Globus pallidus (tissue), 1 donor: ENCODE measurements at places on chromosomes 4 and X.

DNA sequence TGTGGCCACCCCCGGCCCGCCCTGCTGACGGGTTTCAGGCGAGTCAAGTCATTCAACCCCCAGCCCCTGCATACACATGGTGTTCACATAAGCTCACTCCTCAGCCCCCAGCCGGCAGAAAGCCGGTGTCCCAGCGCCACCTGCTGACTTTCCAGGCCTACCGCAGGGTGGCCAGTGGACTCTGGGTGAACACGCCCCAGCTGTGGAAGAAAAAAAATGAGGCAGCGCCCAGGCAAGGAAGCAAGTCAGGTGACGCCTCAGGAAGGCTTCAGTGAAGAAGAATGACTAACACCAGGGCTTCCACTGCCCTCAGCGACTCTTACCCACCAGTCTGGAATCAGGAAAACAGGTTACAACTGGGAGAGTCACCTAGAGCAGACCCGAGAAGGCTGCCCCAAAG, 15.8 kb downstream of the BCAP31 start:
- DNase-seq: peak; percentile 60

GRCh38 chr4:573122-573892, 2.8 kb downstream of the TMEM271 start:
- DNase-seq: no peak

GRCh38 chrX:120999413-120999812, 13.9 kb upstream of the CT47A1 start:
- DNase-seq: no peak

DNA sequence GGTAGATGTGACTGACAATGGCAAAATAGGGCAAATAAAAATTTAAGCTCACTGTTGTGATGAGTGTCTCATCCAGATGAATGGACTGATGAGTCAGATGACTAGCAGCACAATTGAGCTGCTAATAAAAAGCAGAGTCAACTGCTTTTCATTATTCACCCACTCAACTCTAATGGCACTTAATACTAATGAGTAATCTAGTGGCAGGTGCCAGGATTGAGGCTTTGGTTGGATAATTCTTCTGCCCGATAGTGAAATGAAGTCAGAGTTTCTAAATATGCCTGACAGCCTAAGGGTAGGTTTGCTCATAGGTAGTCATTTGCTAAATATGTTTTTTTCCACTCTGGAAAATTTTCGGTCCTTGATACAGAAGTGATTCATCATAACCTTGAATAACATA, 10.4 kb downstream of the OGT start:
- DNase-seq: no peak

- no peak for DNase-seq
Observed at GRCh38 chr4:18389115-18389514, 367.6 kb upstream of the LCORL start.

DNA sequence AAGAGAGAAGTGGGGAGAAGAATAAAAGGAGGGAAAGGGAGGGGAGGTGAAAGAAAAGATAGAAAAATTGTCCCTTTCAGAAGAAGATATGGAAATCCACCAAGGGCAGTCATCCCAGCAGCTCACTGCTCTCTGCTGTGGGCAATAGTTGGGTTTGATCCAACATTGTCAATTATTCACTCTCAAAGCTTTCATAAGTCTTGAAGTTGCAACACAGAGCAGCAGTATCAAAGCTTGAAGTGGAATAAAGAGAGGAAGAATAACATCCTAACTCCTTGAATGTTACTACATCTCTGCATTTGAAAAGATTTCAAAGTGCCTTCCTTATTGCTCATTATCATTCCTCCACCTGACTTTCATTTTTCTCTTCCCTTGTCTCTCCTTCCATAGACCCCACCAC, 62.3 kb upstream of the HHIP start:
- DNase-seq: peak; percentile 46

DNA sequence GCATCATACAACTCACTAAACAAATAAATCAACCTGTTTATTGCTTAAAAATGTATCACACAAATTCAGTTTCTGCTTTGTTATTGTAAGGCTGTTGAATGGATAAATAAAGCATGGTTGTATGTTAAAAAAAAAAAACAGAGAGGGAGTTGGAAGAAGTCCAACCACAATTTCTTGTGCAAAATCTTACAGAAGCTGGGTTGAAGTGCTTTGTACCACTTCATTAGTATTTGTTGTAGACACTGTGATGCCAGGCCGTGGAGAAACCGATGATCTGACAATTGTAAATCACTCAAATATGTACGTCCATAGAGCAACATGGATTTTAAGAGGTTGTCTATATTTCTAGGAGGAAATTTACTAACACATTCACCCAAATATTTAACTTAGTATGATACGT, 132.6 kb upstream of the MXRA5 start:
- no peak for DNase-seq

GRCh38 chr4:91448668-91449330, 855.0 kb upstream of the GRID2 start:
- DNase-seq: no peak

DNA sequence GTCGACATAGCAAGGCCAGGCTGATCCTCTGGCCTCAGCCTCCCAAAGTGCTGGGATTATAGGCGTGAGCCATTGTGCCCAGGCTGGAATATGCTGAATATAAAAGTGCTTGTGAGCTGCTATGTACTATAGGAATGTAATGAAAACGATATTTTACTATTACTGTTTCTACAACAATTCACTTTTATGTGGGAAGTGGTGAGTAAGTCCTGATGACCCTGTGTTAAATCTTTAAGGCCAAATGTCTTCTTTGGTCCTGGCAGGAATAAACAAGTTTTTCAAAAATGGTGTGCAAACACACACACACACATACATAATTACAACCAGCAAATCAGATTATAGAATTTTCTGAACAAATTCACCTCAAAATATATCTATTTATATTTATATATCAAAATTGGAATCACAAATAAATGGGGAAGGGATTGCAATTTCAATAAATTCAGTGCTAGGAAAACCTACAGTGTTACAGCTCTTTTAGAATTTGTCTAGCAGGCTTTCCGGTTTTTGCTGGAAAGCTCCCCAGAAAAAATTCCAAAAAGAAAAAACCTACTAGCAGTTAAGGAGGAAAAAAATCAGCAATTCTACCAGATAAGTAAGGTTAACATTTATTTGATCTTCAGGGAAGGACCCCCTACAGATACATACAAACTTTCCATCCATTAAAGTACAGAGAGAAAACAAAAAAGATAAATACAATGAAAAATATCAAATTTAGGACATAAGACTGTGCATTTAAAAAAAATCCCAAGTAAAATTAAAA, 17.9 kb downstream of the SMIM14 start:
- DNase-seq: no peak

DNA sequence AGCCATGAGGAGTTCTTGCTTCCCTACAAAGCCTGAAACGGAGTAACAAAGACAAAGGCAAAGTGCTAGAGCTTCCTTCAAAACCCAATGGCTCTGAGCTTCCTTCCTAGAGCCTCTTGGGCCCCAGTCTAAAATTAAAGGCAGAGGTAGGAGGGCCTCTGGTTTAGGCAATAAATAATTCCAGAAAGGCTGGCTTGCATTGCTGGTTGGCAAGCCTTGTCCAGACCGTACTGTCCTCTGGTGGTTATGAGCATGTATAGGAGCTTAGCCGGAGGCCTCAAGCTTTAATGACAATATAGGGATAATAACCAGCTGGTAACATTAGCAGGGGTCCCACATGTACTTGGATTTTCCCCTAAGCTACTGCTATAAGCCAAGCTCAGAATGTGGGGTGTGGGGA, 237.3 kb downstream of the AR start:
- no peak for DNase-seq

DNA sequence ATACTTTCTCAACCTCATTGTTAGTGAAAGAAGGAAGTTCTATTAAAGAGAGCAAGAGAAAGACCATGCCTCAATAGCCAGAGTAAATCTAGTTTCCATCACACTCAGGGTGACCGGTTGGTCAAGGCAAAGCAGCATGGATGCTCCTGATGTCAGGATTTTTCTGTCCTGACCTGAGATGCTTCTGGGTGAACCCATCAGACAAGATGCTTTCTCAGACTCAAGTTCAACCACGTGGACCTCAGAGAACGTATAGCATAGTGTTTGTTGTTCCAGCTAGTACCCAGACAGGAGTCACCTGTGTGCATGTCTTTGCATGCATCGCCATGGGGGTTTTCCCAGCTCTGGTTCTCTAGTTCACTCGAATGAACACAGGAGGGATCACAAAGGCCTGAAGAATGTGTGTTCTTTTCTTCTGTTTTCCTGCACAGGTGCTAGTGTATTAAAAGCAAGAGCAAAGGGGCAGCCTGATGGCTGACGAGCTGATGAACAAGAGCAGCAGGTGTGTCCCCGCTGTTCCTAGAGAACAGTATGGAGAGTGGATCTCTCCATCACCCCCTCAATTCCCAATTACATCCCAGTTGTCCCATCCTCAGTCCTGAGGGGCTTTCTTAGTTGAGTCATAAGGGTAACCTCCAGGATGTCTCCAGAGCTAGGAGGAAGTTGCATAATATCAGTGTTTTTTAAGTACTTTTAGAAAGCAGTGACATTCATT, 110.5 kb upstream of the ENPP6 start:
- no peak for DNase-seq

- no peak for DNase-seq
Observed at GRCh38 chrX:640641-641040, 10.1 kb downstream of the SHOX start.

DNA sequence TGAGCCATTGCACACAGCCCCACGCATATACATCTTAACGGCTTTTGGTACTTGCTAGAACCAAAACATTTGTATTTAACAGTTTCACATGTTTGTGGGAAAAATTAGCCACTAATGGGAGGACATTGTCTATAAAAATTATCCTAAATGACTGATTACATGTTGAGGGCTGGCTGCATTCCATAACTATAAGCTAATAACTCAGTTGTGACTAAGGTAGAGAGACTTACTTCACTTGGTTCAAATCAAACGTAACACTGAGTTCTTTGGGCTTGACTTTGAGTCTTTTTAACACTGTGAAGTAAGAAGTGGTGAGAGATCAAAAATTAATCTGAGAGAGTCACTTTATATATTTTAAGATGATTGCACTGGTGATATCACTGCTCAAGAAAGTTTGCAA, 47.9 kb upstream of the PGRMC2 start:
- DNase-seq: no peak

DNA sequence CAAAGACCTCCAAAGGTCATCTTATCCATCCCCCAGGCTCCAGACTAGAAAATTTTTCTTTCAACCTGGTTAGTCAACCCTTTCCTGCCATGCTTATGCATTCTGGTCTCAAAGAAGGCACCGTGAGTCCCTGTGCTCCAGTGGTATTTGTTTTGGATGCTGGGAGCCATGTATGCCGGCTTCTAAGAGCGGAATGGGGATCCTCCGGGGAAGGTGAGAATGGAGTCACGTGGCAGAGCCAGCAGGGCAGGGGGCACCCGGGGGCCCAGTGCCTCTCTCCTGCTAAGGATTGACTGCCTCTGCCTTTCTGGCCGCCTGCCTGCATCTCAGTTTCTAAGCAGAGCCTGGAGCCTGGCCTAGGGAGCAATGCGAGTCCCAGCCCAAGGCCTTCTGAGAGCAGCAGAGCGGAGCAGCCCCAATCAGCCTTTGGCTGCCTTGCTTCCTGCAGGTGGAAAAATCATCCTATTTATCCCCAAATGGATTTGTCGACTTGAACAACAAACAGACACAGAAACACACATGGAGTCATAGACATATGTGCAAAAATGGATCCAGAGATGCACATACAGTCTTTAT, 141.0 kb downstream of the PJA1 start:
- no peak for DNase-seq

DNA sequence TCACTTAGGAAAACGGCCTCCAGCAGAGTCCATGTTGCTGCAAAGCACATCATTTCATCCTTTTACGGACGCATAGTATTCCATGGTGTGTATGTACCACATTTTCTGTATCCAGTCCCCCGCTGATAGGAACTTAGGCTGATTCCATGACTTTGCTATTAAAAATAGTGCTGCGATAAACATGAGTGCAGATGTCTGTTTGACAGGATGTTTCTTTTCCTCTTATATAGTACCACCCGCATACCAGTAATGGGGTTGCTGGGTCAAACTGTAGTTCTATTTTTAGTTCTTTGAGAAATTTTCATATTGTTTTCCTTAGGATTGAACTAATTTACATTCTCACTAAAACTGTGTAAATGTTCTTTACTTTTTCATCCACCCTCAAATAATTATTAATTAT, 50.5 kb downstream of the VEGFC start:
- DNase-seq: no peak

- no peak for DNase-seq
Observed at GRCh38 chr4:125992891-125993290, 678.1 kb downstream of the FAT4 start.

DNA sequence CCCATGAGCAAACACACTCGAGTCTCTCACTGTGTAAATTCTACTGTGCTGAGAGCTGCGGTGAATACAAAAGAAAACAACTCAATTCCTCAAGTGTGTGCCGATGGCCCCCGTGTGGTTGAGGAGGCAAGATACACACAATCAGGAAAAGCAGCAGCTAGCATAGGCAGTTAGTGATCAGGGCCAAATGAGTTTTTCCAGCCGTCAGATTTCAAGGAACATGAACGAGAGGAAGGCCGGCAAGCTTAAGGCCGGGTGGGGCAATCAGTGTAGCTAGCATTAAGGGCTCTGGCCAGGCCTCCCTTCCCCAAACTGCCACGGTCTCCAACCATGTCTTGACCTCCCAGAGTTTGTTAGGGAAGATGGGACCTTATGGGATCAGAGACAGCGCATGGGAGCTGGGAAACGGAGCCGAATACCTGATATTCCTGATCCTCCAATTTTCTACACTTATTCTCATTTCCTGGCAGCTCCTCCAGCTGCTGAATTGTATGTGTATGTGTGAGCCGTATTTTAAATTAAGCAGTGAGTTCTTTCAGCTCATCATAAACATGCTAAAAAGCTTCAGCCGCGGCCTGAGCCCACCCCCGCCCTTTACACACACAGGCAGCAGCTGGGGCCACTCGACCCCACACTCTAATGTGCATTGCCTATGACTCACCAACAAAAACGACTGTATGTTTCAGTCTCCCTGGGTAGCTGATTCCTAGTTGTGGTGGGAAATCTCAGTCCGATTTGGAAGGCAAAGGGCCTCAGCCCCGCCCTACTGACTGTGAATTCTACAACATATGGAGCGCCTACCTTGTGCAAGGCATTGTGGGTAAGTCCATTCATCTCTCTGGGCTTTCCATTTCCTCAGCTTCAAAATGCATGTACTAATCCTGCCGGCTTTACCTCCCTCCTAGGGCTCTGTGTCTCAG, 59.9 kb downstream of the RTL9 start:
- DNase-seq: peak; percentile 28

DNA sequence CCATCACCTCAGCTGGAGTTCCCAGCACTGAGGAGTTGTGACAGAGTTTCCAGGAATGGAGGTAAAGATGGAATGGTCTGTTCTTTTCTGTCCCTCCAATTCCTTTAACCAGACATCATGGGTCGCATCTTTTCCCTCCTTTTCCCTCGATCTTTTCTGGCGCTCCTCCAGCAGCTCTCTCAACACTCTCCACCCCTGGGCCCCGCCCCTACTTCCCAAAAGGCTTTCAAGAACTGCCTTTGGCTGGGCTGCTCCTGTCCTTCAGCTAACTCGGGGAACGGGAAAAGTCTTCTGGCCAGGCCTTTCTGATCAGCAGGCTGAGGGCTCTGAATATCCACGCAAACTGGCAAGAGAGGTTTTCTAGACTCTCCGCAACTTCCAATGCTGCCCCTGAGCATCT, 34.0 kb downstream of the UTP14A start:
- DNase-seq: no peak

GRCh38 chrX:44480591-44480990, 62.1 kb downstream of the FUNDC1 start:
- no peak for DNase-seq
